ENCODE measurements at places on chromosomes 11 and 22. TPM values are rescaled to one million over a fixed set of nuclear protein-coding genes. Genes with fewer than 3 reads are reported as not detected.

OR8D1 gene
- not detected for total RNA-seq

C11orf97 gene
- not detected for total RNA-seq

TYR gene
- not detected for total RNA-seq

ACR gene
- total RNA-seq, result 4.5 TPM

- peak; percentile 65 for DNase-seq
- H3K27me3 ChIP-seq, result peaks cover 81% of the 10 kb centered on the region
- H3K4me1 ChIP-seq, result peaks cover 19% of the 10 kb centered on the region
- H3K36me3 ChIP-seq, result no peaks in the 10 kb centered on the region
Observed at GRCh38 chr11:27700351-27701301, at the start of gene BDNF. TSS of gene BDNF (minus strand) at chr11:27700455. CDS start at chr11:27658564, 41,891 bp downstream.

GRCh38 chr11:71451596-71452198 is 1.3 kb upstream of the NADSYN1 start:
- H3K4me1 ChIP-seq, result peaks cover 35% of the 10 kb centered on the region
- peaks cover 19% of the 10 kb centered on the region for H3K36me3 ChIP-seq
- H3K27me3 ChIP-seq, result no peaks in the 10 kb centered on the region
- H3K27ac ChIP-seq, result peak overlapping the region; percentile 90
- peak overlapping the region; percentile 76 for H3K4me3 ChIP-seq

DNA sequence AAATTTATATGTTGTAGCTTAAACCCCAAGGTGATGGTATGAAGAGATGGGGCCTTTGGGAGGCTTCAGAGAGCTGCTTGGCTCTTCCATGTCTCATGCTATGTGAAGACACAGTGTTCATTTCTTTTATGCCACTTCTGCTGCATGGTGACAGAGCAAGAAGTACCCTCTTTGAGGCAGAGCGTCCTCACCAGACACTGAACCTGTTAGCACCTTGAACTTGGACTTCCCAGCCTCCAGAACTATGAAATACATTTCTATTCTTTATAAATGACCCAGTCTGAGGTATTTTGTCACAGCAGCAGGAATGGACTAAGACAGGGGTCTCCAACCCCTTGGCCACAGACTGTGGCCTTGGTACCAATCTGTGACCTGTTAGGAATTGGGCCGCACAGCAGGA is 146.4 kb upstream of the TIMP3 start:
- H3K36me3 ChIP-seq, result no peaks in the 10 kb centered on the region
- no peaks in the 10 kb centered on the region for H3K4me1 ChIP-seq
- DNase-seq, result no peak
- H3K27me3 ChIP-seq, result no peaks in the 10 kb centered on the region

- H3K4me1 ChIP-seq, result no peaks in the 10 kb centered on the region
- DNase-seq, result no peak
- no peak overlapping the region for H3K4me3 ChIP-seq
- H3K27me3 ChIP-seq, result no peaks in the 10 kb centered on the region
- no peaks in the 10 kb centered on the region for H3K36me3 ChIP-seq
- no peak overlapping the region for H3K27ac ChIP-seq
Observed at GRCh38 chr11:60235321-60235720, 7.6 kb downstream of the MS4A4E start.

- no peaks in the 10 kb centered on the region for H3K36me3 ChIP-seq
- peaks cover 12% of the 10 kb centered on the region for H3K27me3 ChIP-seq
- H3K27ac ChIP-seq, result no peak overlapping the region
- H3K4me3 ChIP-seq, result no peak overlapping the region
Observed at GRCh38 chr11:113934761-113935160, 30.2 kb downstream of the HTR3B start.

DNA sequence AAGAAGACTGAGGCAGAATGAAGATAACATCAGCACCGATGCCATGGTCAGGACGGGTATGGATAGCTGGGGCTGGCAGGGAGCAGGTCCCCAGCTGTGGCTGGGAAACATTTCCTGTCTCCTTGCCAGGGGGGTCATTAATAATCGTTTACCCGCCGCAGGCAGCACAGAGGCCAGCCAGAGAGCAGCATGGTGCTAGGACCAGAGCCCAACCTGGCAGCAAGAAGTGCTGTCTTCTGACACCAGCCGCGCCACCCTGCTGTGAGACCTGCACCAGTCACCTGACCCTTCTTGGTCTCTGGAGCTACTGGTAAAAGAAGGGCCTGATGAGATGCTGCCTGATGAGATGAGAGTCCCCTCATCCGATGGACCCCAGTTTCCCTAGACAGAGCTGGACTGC is 36.3 kb downstream of the PDE2A start:
- H3K4me3 ChIP-seq, result no peak overlapping the region
- H3K27ac ChIP-seq, result no peak overlapping the region
- H3K4me1 ChIP-seq, result peaks cover 15% of the 10 kb centered on the region
- H3K27me3 ChIP-seq, result peaks cover 14% of the 10 kb centered on the region

DNA sequence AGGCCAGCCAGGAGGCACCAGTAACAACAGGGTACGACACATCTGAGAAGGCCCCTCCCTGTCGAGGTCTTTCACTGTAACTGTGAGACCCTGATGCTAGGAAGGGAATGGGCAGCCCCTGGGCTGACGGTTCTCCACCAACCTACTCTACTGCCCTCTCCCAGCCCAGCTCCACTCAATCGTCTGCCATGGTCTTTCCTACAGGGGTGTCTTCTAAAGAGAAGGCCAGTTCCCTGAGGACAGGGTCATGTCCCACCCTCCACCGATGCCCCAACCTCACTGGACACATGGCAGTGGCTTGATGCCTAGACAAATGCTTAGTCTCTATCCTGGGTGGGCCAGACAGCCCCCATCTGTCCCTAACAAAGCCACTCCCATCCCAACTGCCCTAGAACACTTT is 46.0 kb upstream of the SLC25A1 start:
- no peaks in the 10 kb centered on the region for H3K4me1 ChIP-seq
- H3K27ac ChIP-seq, result no peak overlapping the region
- no peaks in the 10 kb centered on the region for H3K27me3 ChIP-seq
